D341Med (cell line): ENCODE measurements at places on chromosomes 2 and 18.

- no peak for DNase-seq
Measured at GRCh38 chr2:67055387-67056304, 341.5 kb upstream of the ETAA1 start.

DNA sequence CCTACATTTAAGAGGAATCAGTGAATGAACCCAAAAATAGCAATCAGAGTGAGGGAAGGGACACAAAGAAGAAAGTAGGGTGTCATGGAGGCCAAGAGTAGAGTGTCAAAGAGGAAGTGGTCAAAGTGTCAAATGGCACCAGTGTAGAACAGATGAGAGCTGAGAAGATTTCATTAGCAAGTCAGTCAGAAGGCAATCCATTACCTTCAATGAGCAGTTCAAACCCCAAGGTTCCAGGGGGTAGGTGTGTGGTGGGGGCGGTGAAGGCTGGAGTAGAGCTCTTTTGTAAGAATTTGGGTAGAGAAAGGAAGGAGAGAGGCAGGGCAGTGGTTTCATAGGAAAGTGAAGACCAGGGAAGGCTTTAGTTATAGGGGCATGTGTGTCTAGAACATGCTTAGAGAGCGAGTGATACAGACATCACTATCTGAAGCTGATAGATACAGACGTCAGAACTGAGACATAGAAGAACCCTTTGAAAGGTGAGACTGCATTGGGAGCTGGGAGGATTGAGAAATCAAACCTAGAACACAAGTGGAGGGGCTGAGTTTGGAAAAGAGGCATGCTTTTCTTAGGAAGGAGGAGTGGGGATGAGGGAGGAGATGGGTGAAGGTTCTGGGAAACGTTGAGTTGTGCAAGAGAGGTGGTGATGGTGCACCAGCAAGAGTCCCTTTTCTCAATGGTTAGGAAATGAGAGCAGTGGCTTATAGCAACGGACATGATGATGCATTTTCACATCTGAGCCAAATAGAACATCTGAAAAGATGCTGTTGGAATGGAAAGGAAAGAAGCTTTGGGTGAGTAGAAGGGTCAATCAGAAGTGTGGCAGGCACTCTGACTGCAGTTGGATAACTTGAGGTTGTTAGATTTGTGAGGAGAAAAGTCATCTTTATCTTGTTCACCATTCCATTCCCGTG lies 48.9 kb upstream of the IL1RL1 start:
- no peak for DNase-seq

GRCh38 chr2:70596293-70596692 lies 42.7 kb upstream of the TGFA start:
- no peak for DNase-seq

DNA sequence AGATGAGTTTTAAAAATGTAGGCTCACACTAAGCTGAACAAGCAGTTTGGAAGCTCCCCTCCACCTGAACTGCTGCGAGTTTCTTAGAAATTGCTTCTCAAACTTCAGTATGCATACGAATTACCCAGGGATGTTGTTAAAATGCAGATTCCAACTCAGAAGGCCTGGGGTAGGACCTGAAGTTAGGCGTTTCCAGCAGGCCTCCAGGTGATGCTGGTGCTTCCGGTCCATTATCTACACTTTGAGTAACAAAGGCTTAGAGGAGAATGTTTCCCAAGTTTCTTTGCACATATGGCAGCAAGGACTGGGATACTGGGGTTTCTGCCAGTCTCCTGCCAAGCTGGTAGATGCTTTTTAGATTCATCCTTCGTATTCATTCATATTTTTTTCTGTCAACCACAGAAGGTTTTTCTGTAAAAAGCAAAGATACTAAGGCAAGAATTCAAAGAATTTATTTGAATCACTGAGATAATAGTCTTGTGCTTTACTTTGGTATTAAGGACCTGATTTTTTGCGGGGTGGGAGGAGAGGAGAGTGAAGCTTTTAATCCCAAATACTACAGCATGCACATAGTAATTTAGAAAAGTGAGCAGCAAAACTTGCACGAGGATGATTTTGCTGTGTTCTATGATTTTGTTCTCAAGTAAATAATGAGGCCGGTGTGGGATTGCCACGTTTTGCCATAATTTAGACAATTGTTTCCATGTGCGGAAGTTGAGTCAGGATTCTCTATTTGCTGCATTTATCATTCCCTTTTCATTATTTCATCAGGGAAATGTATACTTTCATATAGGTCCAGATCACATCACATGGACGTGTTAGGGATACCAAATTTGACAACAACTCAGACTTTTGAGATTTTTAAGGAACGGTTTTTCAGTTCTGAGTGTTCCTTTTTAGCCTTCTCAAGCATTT lies 137.6 kb upstream of the SPATS2L start:
- no peak for DNase-seq

DNA sequence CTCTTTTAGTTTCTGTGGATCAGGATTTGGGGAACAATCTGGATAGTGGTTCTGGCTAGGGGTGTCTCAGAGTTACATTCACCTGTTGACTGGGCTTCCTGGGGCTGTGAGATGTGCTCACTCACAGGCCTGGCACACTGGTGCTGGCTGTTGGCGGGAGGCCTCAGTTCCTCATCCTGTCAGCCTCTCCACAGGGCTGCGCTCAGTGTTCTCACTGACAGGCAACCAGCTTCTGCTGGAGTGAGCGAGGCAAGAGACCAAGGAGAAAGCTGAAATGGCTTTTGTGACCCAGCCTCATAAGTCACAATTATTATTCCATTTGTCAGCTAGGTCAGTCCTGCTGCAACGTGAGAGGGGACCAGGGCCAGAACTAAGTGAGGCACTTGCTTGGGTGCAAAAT lies 180.6 kb upstream of the GLI2 start:
- DNase-seq = no peak

GRCh38 chr2:54076586-54076985 lies 38.8 kb upstream of the ACYP2 start:
- DNase-seq = no peak

GRCh38 chr18:212780-213179 lies 54.4 kb downstream of the USP14 start:
- no peak for DNase-seq

GRCh38 chr2:95526360-95527341 lies 42.1 kb upstream of the TRIM43B start:
- peak; percentile 82 for DNase-seq

DNA sequence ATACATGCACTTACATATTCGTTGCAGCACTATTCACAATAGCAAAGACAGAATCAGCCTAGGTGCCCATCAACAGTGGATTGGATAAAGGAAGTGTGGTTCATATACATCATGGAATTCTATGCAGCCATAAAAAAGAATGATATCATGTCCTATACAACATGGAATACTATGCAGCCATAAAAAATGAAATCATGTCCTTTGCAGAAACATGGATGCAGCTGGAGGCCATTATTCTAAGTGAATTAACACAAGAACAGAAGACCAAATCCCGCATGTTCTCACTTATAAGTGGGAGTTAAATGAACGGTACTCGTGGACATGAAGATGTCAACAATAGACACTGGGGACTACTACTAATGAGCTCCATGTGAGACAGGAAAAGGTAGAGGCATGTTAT lies 288.1 kb upstream of the TFPI start:
- DNase-seq = no peak

DNA sequence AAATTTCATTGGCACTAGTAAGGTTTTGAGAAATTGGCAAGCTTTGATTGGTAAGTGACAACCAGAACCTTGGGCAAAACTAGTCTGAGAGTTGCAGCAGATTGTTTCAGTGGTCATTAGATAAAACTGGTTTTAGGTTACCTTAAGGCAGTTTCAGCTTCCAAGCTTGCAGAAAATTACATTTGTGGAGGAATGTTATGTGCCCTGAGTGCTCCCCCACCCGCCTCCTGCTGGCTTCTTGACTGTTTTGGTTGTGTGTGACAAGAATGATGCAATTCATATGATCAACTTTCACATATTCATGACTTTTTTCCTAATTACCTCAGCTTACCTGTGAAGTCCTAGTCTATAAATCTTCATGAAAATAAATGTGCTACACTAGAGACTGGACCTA lies 599.5 kb upstream of the ZNF804A start:
- no peak for DNase-seq

DNA sequence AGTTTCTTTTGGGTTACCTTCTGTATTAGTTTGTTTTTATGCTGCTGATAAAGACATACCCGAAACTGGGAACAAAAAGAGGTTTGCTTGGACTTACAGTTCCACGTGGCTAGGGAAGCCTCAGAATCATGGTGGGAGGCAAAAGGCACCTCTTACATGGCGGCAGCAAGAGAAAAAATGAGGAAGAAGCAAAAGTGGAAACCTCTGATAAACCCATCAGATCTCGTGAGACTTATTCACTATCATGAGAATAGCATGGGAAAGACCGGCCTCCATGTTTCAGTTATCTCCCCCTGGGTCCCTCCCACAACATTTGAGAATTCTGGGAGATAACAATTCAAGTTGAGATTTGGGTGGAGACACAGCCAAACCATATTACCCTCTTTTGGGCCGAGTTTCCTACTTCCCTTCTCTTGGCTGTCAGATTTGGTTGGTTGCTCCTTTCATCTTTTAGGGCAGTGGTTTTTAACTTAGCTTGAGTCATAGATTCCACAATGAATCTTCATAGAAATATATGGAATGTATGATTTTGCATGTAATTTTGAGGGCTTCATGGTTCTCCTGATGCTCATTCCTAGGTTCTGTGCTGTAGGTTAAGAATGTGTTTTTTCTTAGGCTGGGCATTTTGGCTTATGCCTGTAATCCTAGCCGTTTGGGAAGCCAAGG lies 44.2 kb downstream of the CEP192 start:
- DNase-seq = no peak

DNA sequence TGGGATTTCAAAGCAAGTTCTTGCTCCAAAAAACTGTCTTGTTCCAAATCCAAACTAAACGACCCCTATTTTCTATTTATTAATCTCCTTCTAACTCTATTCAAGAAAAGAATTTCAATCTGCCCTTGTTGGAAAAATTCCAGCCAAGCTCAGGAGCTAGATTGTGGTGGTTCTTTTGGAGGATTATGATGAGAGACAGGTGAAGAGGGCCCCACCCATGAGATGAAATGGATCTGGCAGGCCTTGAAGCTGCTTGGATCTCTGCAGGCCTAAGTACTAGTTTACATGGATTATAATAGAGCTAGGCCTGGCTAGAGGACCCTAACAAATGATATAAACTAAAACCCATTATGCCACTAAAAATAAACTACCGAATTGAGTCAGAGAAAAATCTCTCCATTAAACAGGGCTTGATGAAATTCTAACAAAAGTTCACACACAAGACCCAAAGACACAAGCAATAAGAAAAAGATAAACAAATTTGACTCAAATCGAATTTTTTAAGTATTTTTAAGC lies 101.6 kb downstream of the GFPT1 start:
- no peak for DNase-seq

DNA sequence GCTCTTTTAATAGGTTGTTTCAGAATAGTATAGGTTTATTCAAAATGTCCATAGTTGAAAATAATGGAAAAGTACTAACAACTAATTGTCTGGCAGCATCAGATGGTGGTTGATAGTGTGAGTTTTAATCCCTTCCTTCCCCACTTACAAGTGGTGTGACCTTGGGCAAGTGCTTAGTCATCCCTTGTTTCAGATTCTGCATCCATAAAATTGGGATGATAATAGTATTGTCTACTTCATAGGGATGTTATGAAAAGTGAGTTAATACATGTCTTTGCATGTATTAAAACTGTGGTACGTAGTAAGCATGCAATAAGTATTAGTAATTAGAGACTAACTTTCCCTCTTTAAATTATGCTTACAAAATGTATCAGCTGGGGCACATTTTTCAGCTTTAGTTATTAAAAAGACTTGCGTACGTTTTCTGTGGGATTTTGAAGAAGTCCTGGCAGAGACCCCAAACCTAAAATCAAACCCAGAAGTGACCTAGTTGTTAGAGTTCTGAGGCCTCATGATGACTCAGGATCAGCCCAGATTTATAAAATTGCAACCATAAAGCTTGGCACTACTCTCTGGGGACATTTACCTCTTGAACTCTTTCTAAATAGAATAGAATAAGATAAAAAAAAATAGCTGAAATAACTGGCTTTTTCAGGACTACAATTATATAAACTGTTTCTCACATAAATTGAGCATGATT lies 8.6 kb downstream of the ITGA4 start:
- no peak for DNase-seq

DNA sequence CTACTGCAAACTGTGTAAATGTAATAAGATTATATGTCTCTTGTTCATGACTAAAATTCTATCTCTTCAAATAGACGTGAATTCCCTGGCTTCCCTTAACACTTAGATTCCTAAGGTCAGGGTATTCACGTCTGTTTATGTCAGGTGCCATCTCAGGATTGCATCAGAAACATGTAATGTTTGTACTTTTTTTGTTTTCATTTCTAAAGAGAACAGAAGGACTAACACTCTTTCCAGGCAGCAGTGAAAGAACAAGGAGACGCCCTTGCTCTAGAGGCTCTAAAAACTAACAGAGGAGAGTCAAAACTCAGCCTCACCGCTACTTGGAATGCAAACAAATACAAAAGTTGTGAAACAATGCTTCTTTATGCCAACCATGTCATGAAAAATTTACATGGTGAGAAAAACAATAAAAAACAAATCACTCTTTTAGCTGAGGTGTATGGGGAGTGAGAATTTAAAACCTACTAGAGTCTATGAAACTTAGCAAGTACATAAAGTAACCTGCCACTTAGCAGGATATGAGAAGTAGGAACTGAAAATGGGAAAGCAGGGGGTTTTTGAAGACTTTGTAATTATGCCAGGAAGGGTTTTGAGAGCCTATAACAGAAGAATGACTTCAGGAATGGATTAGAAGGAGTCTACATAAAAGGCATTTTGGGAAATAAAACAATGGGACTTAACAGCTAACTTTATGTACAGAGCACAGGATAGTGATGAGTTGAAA lies 522.7 kb downstream of the THSD7B start:
- no peak for DNase-seq

DNA sequence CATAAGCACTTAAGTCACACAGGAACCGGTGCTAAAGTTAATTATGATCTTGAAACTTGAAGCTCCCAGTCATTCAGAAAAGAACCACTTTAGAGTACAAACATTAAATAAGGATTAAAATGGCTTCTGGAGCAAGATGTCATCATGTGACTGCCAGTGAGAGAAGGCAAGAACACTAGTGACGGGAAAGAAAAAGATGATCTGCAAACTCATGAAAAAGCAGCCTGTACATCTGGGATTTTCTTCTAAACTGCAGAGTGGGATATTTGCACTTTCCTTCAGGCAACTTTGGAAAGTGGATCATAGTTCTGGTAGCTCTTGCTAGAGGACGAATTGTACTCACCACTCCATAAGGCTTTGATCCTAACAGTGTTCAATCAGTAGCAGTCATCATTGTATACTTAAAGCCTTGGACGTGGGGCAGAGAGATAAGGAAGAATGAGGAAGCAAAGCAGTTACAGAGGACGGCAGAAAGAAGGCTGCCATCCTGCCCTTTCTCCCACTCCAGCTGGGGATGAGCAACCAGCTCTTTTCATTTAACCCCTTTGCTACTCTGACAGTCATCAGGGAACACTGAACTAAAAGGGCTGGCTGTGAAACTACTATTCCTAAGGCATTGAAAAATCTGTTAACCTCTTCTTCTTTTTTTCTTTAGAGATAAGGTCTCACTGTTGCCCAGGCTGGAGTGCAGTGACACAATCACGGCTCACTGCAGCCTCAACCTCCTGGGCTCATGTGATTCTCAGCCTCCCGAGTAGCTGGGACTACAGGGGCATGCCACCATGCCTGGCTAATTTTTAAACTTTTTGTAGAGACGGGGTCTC lies 18.1 kb downstream of the ABHD3 start:
- DNase-seq = no peak
